ENCODE measurements at places on chromosomes 3 and 15.

GRCh38 chr3:98890181-98890835 is 11.2 kb downstream of the DCBLD2 start:
- DNase-seq: no peak

GRCh38 chr3:13479332-13479581 is 849 bp upstream of the HDAC11 start:
- no peak for DNase-seq

GRCh38 chr3:27219127-27219845 is 149.9 kb downstream of the NEK10 start:
- no peak for DNase-seq

GRCh38 chr3:123724306-123724705 is 139.5 kb upstream of the HACD2 start:
- no peak for DNase-seq

- DNase-seq: no peak
These were observed 7.6 kb upstream of the ARHGEF26 start for GRCh38 chr3:154113609-154114008.

GRCh38 chr3:149299938-149300801 is 33.3 kb downstream of the TM4SF18 start:
- no peak for DNase-seq

DNA sequence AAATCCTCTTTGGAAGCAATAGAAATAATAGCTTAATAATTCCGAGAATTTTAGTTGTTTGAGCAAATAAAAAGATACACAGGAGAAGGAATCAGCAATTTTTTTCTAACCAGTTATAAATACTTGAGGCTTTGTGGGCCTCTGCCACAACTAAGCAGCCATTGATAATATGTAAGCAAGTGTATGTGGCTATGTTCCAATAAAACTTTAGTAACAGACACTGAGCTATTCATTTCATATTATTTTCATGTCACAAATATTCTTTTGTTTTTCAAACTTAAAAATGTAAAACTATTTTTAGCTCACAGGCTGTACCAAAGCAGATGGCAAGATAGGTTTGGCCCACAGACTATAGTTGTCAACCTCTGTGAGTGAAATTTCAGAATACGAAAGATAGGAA is 85.7 kb downstream of the MSL2 start:
- DNase-seq: no peak

- no peak for DNase-seq
These were observed 515 bp downstream of the EPHA6 start for GRCh38 chr3:96814651-96815567.
